CD4-positive, alpha-beta T cell treated with Interleukin-17A for 1 hour (primary cell): ENCODE measurements at places on chromosomes 11 and 22.

DNA sequence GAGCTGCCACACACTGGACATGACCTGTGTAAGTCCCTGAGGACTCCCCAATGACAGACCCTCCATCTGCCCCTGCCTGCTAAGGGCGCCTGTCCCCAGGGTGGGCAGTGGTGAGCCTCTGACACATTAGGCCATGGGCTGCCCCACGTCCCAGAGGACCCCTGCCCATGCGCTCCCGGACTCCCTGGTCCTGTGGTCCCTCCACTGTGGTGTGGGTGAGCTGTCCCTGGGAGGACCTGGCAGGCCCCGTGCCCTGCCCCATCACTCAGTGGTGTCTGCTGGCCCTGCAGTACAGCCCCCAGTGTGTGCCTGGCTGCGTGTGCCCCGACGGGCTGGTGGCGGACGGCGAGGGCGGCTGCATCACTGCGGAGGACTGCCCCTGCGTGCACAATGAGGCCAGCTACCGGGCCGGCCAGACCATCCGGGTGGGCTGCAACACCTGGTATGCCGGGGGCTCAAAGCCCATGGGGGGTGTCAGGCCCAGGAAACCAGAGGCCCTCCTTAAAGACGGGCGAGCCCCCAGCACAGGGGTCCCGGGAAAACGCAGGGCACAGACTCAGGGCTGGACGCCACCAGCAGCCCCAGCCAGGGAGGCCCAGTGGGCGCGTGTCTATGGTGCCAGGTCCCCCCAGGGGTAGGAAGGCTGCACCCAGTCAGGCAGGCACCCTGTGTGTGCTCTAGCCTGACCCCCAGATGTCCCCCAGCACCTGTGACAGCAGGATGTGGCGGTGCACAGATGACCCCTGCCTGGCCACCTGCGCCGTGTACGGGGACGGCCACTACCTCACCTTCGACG is 18.7 kb downstream of the MUC5AC start:
- DNase-seq: no peak

DNA sequence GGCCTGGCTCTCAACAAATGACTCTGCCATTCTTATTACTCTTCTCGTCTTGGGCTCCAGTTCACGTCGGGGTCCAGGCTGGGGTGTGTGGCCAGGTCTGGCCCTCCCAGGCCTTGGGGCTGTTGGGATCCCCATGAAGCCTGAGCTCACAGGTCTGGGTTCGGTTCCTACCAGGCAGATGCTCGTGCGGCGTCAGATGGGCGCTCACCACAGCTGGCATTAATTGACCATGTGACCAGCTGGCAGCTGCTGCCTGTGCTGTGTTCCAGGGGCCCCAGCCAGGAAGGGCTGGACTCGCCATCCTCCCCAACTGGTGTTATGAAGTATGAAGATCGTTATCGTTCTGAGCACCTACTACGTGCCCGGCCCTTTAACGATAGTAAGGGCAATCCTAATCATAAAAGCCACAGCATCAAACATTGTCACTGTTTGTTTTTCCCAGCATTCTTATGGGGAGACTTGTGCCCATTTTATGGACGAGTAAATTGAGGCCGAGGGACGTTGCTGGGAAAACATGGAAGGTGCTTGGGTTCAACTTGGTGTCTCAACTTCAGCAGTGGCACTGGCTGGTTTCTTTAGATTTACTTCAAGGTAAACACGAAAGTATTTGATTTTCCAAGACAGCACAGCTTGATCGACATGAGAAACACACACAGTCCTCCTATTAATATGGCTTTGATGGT is 26.8 kb upstream of the CACNG2 start:
- DNase-seq: no peak

GRCh38 chr11:11618973-11619435 is 2.8 kb downstream of the GALNT18 start:
- DNase-seq: no peak

DNA sequence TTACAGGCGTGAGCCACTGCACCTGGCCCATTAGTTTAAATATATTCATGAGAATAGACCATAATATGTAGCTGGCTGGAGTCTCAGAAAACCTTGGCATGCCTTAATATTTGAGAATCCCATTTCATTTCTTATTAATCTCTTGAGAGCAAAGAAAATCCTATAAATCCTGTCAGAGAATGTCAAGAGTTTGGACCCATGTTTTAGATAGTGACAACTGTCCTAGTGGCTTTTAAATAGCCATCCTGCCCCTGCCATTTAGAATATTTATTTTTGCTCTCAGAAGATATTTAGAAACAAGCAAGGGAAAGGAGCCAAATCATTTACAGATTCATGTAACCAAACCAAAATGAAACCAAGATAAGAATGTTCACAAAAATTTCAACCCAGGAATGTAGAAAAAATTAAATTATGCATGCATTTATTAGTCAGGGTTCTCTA is 107.2 kb downstream of the SWAP70 start:
- no peak for DNase-seq

DNA sequence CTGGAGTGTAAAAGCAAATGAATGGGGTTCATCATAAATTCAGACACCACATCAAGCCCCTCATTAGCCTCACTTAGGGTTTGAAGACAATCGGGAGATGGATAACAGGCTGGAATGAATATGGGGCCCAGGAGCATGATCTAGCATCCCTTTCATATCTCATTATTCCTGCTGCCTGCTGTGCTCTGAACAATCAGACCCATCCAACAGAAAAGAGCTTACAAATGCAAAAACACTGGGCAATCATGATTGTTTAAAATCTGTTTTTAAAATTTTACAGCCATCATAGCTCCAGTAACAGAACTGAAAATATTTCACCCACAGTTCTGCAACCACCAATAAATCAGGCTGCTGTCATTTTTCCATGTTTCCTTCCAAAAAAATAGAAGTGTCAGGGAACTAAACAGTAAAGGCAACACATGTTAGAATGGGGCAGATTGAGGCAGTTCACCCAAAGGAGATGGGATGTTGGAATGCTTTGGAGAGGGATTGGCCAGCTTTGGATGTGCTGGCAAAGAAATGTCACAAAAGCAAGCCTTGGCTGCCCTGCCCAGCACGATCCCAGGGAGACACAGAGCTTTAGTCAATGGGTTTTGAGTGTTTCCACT is 47.8 kb upstream of the BMAL1 start:
- DNase-seq: no peak
